Astrocyte (in vitro differentiated cells and primary cell): ENCODE measurements at places on chromosomes 3 and 15. TPM values are rescaled to one million over a fixed set of nuclear protein-coding genes. Genes with fewer than 3 reads are reported as not detected.

Gene XCR1
- not detected in 2 replicates for total RNA-seq

Gene GPR171
- total RNA-seq, result not detected in 2 replicates

Gene IL16
- 0.24 and 0.36 TPM in 2 replicates for total RNA-seq

GRCh38 chr3:155554777-155555451 lies 190.0 kb downstream of the PLCH1 start:
- DNase-seq, result no peak

DNA sequence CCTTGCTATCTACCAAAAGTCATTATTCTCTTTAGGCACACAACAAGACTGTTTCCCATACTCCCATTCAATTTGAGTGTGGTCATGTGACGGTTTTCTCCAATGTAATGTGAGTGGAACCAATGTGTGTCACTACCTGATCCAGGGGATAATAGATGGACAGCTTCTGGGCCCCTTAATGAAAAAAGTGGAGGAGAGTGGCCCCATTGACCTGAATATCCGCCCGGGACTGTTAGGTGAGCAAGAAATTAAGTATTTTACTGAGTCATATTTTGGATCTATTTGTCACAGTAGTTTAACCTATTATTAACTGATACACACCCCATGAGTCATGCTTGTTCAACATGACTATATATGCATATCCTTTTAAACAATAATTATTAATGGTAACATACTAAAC lies 15.1 kb upstream of the ARID3B start:
- DNase-seq, result peak; percentile 81

DNA sequence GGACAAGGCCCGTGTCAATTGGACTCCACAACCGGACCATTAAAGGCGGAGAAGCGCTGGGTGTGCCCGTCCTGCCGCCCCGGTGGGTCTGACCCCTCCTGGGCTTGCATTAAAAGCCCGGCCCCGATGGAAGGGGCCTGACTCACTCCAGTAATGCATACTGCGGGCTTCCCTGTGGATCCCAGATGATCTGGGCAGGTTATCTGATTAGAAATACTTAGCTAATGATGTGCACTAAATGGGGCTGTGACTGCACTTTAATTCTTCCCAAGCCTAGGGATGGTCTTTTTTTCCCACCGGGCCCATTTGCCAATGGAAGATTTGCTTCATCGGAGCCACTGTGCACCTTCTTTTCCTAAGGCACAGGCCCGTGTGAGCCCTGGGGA lies 124.9 kb downstream of the TMEM266 start:
- DNase-seq, result no peak

DNA sequence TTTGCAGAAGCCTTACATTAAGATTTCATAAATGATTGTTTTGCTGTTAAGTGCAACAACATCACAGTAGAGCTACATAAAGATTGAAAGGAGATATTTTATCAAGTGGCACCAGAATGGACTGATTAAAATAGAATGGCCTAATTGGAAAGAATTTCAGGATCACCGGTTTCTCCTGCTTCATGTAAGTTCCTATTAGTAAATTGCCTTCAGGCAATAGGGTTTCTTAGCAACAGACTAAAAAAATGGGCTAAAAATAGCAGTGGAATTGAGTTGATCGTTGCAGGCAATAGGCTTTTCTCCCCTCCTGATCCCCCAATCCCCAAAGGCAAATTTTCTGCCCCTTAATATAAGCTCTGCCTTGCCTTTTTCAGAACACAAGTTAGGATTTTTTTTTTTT lies 917 bp downstream of the LNP1 start:
- DNase-seq, result peak; percentile 63

DNA sequence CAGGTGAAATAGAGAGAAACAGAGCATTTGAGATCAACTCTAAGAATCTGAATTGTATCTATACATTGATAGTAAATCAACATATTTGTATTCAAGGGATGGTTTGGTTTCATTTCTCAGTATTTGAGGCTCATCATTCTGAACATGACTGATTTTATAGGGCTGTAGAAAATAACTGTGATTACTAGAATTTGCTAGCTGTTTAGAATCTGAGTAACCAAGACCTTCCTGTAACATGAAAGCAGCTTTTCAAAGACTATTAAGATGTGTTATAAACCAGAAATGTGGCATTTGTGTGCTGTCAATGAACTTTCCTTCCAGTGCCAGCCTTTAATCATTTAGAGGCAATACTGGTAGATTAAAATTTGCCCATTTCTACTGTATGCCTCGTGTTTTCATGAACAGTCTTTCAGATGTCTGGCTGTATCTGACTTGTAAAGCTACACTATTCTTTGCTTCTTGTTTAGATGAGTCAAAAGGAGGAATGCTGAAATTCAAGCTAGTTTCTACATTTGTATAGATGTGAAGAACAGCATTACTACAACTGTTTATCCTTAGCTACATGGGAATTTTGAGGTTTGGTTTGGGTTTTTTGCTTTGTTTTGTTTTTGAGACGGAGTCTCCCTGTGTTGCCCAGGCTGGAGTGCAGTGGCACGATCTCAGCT lies 137.3 kb upstream of the BHLHE40 start:
- DNase-seq, result peak; percentile 47

DNA sequence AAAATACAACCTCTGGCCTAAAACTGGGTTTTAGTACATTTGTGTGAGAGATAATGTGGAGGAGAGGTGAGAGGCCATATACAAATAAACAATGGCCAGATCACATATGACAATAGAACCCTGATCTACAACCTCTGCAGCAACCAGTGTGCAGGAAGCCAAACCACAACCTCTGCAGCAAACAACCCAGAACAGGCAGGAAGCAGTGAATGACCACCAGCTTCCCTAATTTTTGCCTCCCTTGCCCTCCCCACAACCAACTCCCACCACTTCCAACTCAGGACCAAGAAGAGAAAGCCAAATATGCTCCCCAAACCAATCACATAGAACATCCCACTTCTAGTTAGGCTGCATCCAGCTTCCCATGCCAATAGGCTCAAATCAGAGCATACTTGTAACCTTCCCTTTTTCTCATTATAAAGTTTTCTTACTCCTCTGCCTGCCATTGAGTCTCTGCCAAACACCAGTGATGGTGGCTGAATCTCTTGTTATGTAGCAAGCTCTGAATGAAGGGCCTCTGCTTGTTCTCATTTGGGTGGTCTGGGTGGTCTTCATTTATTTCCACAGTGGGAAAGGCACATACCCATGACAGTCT lies 102.6 kb upstream of the GAP43 start:
- no peak for DNase-seq

DNA sequence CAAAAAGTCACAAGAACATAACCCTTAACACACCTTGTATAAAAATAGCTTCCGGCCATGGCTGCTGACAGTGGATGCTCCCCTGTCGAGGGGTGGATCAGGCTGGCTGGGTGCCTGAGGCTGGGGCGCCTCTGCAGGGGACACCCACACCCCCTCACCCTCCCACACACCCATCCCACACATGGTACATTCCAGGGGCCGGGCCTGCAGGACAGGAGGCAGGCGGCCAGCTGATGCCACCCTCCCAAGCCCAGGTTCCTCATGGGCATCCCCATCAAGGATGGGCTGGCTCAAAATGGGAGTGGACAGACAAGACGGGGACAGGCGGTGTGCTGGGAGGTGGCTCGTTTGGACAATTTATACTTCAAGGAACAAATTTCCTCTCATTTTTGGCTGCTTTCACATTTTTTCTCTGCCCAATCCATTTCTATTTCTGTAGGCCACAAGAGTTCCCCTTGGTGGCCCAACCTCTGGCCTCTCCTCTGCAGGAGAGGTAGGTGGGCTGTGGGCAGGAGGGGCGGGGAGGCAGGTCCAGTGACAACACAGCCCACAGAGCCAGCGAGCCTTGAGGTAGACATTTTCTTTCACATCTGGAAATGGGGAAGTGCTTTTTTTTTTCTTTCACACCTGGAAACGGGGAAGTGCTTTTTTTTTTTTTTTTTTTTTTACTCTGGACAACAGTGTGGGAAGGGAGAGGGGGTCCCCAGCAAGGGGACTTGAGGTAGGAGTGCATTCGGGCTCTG lies 23.3 kb downstream of the RNU5B-1 start:
- no peak for DNase-seq

DNA sequence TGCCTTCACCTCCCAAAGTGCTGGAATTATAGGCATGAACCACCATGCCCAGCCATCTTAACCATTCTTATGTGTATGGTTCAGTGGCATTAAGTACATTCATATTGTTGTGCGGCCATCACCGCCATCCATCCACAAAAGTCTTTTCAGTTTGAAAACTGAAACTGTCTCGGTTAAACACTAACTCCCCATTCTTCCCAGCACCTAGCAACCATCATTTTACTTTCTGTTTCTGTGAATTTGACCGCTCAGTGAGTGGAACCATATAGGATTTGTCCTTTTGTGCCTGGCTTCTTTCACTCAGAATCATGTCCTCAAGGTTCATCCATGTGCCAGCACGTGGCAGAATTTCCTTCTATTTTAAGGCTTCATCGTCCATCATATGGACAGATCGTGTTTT lies 5.8 kb downstream of the MCM2 start:
- no peak for DNase-seq

DNA sequence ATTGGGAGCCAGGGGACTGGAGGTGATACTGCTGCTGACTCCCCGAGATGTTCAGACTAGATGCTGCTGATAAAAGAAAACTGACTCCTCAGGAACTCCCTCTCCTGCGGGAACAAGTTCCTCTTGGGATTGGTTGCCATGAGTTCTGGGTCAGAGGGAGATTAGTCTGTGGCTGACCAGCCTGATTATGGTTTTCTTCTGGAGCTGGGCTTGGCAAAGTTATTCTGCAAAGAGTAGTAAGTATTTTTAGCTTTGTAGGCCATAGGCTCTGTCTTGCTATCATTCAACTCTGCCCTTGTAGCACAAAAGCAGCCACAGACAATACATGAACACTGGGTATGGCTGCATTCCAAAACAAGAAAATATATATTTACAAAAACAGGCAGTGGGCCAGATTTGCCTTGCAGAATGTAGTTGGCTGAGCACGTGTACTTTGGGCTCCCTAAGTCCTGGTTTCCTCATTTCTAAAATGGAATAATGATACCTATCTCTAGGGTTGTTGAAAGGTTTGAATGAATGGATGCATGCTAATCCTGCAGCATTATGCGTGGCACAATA lies 796.8 kb downstream of the AGBL1 start:
- DNase-seq, result peak; percentile 18

DNA sequence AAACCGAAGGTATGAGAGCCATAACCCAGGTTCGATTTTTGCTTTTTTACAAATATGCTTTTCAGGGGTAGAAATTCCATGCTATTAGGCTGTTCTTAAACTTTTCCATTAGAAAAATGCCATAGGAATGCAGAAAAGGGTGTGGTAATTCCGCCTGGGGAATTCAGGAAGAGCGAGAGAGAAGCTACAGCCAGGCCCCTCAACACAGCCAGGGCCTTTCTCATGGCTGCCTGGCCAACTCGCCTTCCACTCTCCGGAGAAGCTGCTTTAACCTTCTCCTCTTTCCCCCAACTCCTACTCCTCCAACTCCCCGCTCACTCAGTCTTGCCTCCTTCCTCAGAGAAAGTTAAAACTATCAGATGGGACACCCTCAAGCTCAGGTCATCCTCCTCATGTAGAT lies 9.1 kb upstream of the TICRR start:
- DNase-seq, result no peak

DNA sequence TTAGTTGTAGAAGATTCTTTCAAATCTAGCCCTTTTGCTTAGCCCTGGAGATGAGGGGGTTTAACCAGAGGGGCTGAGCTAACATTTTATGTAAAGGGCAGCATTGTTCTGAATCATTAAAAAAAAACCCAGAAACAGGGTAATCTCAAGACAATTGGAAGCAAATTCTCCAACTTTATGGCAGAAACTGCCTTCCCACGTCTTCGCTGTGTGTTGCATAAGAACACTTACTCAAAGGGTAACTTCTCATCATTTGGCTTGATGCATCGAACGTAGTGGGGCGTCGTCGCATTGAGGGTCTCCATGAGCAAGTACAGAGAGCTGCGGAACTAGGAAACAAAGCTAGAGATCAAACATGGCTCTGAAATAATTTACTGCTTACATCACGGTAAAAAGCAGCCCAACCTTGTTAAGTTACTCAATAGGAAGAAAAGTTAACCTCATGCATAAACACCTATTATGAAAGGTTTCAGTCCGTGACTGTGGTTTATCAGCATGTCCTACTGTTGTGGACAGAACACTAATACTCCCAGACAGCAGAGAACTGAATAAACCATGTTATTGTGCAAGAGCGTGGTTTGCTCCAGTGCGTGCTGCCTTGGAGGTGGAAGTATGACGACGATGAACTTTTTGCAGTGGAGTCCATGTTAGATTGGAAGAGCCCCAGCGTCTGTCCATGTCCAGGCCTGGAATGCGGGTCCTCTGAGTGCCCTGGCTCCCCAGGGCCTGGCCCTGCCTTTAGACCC lies 48.7 kb downstream of the MYO5C start:
- DNase-seq, result peak; percentile 79

DNA sequence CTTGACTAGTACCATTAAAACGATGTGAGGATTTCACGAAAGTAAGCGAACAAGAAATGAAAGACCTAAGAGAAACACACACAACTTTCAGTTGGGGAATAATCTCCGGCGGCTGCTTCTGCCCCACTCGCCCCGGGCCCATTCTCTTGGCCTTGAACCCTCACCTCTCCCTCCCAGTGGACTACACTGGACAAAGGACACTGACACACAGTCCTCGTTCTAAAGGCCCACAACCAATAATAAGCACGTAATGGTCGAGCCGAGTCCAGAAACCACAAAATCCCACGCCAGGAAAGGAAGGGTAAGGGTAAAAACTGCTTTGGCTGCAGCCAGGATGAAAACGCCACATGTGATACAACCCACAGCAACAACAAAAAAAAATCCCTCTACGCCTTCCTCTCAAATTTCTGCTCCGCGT lies 469 bp downstream of the ZNF770 start:
- DNase-seq, result peak; percentile 57

DNA sequence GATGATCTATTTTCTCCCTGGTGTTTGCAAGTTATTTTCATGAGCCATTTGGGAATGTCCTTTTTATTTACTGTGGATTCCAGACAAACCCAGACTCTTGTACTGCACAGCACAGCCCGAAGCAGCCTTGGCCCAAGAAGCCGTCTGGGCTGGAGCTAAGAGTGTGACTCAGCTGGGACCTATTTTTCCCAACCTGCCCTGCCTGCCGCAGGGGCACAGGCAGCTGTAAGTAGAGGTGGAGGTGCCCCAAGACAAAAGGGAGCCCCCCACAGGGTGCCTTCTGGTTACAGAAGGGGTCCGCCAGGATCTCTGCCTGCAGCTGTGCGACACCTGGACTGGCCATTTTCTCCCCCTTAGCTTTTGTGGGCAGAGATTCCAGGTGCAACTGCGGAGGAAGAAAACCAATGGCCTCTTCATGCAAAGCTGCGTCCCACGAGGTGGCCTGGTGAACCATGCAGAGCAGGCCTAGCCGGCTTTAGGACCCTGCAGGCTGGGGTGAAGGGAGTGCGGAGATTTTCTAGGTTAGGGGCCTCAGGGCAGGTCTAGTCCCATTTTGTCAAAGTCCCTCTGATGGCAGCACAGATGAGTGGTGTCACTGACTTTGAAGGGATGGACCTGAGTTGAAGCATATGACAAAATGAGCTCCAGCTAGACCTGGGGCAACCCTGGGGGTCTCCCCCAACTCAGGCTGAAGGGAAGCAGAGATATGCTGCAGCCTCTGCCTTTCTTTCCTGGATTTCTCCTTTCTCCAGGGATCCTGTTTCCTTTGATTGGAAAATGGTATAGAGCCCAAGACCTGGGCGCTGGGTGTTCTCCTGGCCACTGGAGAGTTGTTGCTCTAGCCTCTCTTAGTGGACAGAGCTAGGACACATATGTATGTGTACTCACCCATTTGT lies 131.2 kb downstream of the KLF13 start:
- DNase-seq, result peak; percentile 72
